ENCODE measurements at places on chromosomes 11 and 22. TPM values are rescaled to one million over a fixed set of nuclear protein-coding genes. Genes with fewer than 3 reads are reported as not detected.

The C11orf86 gene
- not detected for total RNA-seq

- peaks cover 4% of the 10 kb centered on the region for H3K27me3 ChIP-seq
- no peak overlapping the region for H3K4me3 ChIP-seq
- DNase-seq, result no peak
- H3K36me3 ChIP-seq, result no peaks in the 10 kb centered on the region
- H3K4me1 ChIP-seq, result no peaks in the 10 kb centered on the region
Observed at GRCh38 chr11:110159476-110159875, 66.3 kb downstream of the ZC3H12C start.

The RTN4RL2 gene
- 0.47 TPM for total RNA-seq

DNA sequence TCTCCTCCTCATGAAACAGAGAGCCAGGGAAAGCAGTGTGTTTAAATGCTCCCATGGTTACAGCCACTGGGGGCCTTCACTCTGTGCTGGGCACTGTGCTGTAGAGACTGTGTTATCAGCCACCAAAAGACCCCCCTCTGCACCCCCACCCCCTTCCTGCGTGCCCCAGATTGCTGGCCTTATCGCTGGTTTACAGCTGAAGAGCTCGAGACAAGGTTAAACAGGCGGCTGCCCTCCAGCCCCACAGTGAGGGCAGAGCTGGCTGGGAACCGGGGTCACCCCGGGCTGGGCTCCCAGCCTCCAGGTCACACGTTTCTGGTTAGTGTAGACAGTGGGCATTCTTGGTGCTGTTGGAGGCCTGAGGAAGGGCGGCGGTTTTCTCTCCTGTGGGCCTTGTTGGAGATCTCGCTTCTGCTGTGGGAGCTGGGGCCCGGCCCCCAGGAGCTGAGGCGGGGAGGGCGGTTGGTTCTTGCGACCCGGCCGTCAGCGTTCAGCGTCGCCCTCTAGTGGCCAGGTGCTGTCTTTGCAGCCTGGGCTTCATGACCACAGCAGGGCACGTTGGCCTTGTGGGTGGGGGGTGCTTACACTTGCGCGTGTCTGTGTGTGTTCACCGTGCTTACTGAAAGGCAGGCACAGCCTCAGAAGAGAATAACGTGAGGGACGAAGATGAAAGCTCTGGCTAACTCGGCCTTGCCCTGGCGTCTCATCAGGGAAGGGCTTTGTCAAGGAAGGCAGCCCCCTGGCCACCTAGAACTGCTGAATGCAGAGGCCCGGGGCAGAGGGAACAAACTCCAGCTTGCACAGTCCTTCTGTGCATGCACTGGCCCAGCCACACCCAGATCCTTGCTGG is 40.8 kb downstream of the TBC1D22A start:
- peaks cover 43% of the 10 kb centered on the region for H3K4me1 ChIP-seq
- no peak overlapping the region for H3K4me3 ChIP-seq
- no peaks in the 10 kb centered on the region for H3K27me3 ChIP-seq
- peak overlapping the region; percentile 65 for H3K27ac ChIP-seq

DNA sequence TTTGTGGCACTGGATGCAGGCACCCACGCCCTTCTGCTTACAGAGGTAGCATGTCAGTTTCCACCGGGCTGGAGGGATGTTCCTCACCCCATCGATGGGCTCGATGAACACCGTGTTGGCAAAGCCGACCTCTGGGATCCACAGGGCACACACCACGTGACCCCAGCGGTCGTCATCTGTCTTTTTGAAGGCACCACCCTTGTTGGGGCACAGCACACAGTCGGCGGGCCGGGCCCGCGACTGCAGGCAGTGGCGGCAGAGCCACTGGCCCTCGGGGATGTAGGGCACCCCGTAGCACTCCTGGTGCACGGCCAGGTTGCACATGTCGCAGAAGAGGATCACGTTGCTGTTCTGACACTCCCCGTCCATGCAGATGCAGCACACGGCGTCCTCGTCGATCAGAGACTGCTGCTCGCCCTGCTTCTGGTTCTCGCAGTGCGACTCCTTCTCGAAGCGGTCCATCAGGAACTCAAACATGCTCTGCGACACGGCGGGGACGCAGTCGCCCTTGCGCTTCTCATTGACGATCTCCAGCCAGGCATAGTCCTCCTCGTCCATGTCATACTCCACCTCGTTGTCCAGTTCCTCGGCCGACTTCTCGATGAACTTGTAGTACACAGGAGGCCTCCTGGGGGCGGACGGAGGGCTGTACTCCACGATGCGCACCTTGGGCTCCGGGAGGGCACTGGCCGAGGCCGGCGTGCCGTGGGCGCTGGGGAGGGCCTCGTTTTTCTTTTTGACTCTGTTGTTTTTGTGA is 4.2 kb downstream of the BRD1 start:
- no peak overlapping the region for H3K27ac ChIP-seq
- no peak for DNase-seq
- peaks cover 38% of the 10 kb centered on the region for H3K4me1 ChIP-seq
- H3K27me3 ChIP-seq, result no peaks in the 10 kb centered on the region
- peaks cover 57% of the 10 kb centered on the region for H3K36me3 ChIP-seq

GRCh38 chr22:24507716-24508115 is 12.6 kb downstream of the UPB1 start:
- no peaks in the 10 kb centered on the region for H3K36me3 ChIP-seq
- no peak for DNase-seq
- peaks cover 5% of the 10 kb centered on the region for H3K27me3 ChIP-seq
- H3K4me1 ChIP-seq, result peaks cover 35% of the 10 kb centered on the region
- no peak overlapping the region for H3K27ac ChIP-seq

The MUC5AC gene
- total RNA-seq, result not detected

DNA sequence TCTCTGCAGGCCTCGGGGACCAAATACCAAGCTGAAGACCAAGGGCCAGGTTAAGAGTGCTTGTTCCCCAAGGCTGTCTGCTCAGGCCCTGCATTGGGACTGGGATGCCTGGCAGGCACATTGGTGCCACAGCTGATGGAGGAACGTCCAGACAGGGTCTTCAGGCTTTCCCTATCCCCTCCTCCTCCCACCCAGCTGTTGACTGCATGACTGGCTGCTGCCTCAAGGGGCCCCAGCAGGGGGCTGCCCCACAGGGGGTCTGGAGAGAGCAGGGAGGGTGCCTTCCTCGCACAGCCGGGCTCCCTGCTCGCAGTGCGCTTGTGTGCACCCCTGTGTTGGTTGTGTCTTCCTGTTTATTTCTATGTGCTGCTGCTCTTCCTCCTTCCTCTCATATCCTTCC is 9.9 kb downstream of the RCOR2 start:
- no peak overlapping the region for H3K4me3 ChIP-seq
- peaks cover 40% of the 10 kb centered on the region for H3K36me3 ChIP-seq
- H3K4me1 ChIP-seq, result peaks cover 3% of the 10 kb centered on the region
- DNase-seq, result no peak
- H3K27ac ChIP-seq, result no peak overlapping the region
- no peaks in the 10 kb centered on the region for H3K27me3 ChIP-seq

DNA sequence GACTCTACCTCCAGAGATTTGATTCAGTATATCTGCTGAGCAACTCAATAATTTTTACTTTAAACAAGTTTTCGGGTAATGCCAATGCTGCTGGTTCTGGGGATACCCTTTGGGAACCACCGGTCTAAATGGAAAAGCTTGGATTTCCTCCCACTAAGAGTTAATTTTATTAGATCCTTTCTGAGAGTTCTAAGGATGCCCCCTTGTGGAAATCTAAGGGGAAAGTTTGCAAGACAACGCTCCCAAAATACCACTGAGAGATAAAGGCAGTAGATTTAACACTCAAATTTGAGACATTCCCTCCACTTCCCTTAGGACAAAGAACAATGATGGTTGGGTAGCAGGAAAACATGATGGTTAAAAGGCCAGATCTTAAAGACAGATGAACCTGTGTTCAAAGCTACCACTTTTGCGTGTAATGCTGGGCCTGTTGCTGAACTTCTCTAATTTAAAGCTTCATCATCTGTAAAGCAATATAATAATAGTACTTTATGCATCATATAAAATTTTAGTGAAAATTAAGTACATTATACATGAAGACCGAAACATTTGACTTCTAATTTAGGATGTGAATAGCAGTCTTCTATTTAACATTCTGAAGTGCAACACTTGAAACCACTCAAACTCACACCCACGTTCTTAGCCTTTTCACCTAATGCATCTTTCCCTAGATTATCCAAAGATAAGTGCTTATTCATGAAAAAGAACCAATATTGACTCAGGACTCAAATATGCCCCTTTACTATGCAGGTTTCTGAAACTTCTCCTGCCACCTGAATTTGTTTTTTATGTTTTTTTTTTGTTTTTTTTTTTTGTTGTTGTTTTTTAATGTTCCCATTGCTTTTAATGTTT is 110.1 kb upstream of the LUZP2 start:
- H3K4me3 ChIP-seq, result no peak overlapping the region
- no peaks in the 10 kb centered on the region for H3K27me3 ChIP-seq
- no peak overlapping the region for H3K27ac ChIP-seq
- H3K4me1 ChIP-seq, result no peaks in the 10 kb centered on the region

DNA sequence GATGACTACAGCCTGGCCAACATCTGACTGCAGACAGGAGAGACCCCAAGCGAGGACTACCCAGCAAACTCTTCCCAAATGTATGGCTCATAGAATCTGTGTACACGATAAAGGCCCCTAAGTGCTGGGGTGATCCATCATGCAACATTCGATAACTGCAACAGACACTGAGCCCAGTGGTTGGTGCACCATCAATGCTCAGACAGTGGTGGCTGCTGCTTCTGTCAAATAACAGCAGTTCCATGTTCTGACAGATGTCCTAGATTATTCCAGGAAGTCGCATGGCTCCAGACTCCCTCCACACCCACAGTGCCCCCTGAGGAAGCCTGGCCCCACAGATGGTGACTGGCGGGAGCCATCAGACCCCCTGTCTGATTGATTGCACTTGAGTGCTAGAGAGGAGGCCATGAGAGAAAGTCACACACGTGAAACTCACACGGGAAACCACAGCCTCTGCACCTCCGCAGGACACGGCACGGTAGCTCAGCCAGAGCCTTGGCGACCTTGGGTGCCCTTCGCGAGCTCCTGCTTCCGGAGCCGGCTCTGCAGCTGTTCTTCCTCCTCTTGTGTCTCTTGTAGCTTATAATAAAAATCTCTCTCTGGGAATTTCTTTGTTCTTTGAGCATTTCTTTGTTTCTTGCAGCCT is 1155.9 kb downstream of the TBC1D22A start:
- no peak for DNase-seq
- H3K27ac ChIP-seq, result no peak overlapping the region
- no peaks in the 10 kb centered on the region for H3K36me3 ChIP-seq
- no peak overlapping the region for H3K4me3 ChIP-seq

The CD3G gene
- total RNA-seq, result 227 TPM

The MN1 gene
- 0.13 TPM for total RNA-seq

DNA sequence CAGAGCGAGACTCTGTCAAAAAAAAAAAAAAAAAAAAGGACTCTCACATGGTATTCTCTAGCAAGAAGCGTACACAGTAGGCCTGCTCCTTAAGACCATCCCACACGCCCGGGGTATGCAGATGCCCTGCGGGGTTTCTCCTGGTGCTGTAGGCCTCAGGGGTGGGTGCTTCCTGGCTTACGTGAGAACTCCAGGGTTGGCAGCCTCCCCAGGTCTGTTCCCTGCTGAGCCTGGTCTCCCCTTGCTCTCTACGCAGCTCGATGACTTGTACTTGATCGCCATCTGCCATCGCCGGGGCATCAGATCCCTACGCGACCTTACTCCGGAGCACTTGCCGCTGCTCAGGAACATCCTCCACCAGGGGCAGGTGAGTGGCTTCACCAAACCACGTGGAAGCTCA is 12.4 kb upstream of the ST3GAL4 start:
- DNase-seq, result no peak
- H3K4me1 ChIP-seq, result peaks cover 24% of the 10 kb centered on the region
- no peak overlapping the region for H3K4me3 ChIP-seq
- H3K36me3 ChIP-seq, result peaks cover 38% of the 10 kb centered on the region
- H3K27me3 ChIP-seq, result no peaks in the 10 kb centered on the region

- peaks cover 9% of the 10 kb centered on the region for H3K27me3 ChIP-seq
- no peak for DNase-seq
- H3K4me3 ChIP-seq, result no peak overlapping the region
- no peaks in the 10 kb centered on the region for H3K36me3 ChIP-seq
- peaks cover 3% of the 10 kb centered on the region for H3K4me1 ChIP-seq
Observed at GRCh38 chr11:19664886-19665548, 47.6 kb upstream of the NAV2 start.

DNA sequence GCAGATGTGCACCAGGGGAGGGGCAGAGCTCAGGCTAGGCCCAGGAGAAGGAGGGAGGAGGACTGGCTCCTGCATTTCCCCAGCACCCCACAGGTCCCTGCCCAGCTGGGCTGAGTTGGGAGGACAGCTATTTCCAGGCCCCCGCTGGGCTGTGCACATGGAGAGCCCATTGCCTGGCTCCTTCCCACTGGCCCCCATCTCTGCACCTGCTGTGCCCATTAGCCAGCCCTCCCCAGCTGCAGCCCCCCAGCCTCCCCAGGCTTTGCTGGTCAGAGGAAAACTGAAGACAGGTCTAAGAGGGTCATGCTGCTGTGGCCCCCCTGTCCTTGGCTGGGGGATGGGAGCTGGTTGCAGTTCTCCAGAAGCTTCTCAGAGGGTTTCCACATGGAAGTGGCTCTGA is 81.8 kb upstream of the SHANK2 start:
- H3K27me3 ChIP-seq, result no peaks in the 10 kb centered on the region
- H3K4me3 ChIP-seq, result no peak overlapping the region
- H3K27ac ChIP-seq, result no peak overlapping the region

DNA sequence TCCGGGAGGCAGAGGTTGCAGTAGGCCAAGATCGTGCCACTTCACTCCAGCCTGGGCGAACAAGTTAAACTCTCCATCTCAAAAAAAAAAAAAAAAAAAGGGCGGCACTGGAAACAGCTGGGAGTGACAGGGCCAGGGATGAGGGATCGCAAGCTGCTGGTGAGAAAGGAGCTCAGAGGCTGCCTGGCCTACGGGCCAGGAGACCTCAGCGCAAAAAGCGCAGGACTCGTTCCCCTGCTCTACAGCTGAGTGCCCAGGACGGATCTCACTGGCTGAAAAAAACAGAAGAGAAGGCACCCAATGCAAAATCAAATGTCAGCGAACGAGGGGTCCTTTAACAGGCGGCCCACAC is 650 bp upstream of the NUP50 start:
- H3K36me3 ChIP-seq, result peaks cover 40% of the 10 kb centered on the region
- H3K4me1 ChIP-seq, result peaks cover 62% of the 10 kb centered on the region
- peak overlapping the region; percentile 94 for H3K4me3 ChIP-seq
- no peaks in the 10 kb centered on the region for H3K27me3 ChIP-seq
- H3K27ac ChIP-seq, result peak overlapping the region; percentile 89

The CARD18 gene
- not detected for total RNA-seq

- H3K27ac ChIP-seq, result no peak overlapping the region
- no peaks in the 10 kb centered on the region for H3K36me3 ChIP-seq
- H3K4me1 ChIP-seq, result peaks cover 14% of the 10 kb centered on the region
- H3K27me3 ChIP-seq, result peaks cover 12% of the 10 kb centered on the region
- H3K4me3 ChIP-seq, result no peak overlapping the region
Observed at GRCh38 chr22:28438183-28438768, 241.4 kb downstream of the TTC28 start.

GRCh38 chr11:63874511-63874910 is 35.6 kb downstream of the MARK2 start:
- peaks cover 42% of the 10 kb centered on the region for H3K36me3 ChIP-seq
- DNase-seq, result no peak
- H3K27ac ChIP-seq, result no peak overlapping the region
- H3K4me3 ChIP-seq, result no peak overlapping the region
- H3K27me3 ChIP-seq, result no peaks in the 10 kb centered on the region
- peaks cover 59% of the 10 kb centered on the region for H3K4me1 ChIP-seq

- no peaks in the 10 kb centered on the region for H3K4me1 ChIP-seq
- DNase-seq, result no peak
- H3K4me3 ChIP-seq, result no peak overlapping the region
- H3K27ac ChIP-seq, result no peak overlapping the region
- peaks cover 33% of the 10 kb centered on the region for H3K36me3 ChIP-seq
Observed at GRCh38 chr11:5666402-5666793, 18.5 kb downstream of the TRIM5 start.

The COPB1 gene
- total RNA-seq, result 77.8 TPM

- H3K27me3 ChIP-seq, result no peaks in the 10 kb centered on the region
- DNase-seq, result no peak
- no peak overlapping the region for H3K4me3 ChIP-seq
Observed at GRCh38 chr22:25554689-25555088, 9.8 kb upstream of the GRK3 start.

The ESAM gene
- total RNA-seq, result 0.55 TPM

The ASCC2 gene
- 91.4 TPM for total RNA-seq
